ENCODE measurements at places on chromosomes 12 and 14.

GRCh38 chr12:41536813-41537490, 348.8 kb downstream of the PDZRN4 start:
- DNase-seq: no peak

GRCh38 chr12:50196537-50196936, 29.4 kb upstream of the CERS5 start:
- no peak for DNase-seq

GRCh38 chr12:76990716-76991115, 74.7 kb downstream of the E2F7 start:
- no peak for DNase-seq

DNA sequence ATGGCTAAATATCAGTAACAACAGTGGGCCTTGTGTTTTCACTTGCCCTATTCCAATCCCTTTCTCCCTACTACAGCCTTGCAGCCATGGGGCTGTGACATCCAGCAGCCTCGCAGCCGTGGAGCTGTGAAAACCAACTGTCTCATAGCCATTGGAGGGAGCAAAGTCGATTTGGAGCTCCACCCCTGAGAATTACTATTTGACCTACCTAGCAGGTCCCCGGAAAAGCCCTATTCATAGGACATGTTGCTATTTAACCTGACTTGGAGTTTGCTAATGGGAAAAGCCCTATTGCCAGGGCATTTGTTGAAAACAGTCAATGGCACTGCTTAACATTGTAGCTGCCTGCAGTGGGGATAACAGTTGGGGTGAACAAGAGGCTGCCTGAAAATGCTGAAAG, 33.3 kb downstream of the ERG28 start:
- DNase-seq: no peak

DNA sequence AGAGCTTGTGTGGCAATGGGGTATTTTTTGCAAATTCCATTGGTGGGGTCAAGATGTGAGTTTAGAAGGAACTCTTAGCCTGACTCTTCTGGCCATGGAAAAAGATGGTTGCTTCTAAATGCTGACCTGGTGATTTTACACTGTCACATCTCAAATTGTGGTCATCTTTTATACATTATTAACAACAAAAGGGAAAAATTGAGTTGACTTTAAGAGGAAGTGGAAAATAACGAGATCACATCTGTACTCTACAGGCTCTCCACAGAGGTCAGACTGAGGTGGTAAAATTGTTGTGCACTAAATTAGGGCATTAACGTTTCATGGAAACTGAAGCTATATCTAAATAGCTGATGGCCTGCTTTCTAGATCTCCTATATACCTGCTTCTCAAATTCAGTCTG, 44.7 kb downstream of the PTPN11 start:
- DNase-seq: no peak

DNA sequence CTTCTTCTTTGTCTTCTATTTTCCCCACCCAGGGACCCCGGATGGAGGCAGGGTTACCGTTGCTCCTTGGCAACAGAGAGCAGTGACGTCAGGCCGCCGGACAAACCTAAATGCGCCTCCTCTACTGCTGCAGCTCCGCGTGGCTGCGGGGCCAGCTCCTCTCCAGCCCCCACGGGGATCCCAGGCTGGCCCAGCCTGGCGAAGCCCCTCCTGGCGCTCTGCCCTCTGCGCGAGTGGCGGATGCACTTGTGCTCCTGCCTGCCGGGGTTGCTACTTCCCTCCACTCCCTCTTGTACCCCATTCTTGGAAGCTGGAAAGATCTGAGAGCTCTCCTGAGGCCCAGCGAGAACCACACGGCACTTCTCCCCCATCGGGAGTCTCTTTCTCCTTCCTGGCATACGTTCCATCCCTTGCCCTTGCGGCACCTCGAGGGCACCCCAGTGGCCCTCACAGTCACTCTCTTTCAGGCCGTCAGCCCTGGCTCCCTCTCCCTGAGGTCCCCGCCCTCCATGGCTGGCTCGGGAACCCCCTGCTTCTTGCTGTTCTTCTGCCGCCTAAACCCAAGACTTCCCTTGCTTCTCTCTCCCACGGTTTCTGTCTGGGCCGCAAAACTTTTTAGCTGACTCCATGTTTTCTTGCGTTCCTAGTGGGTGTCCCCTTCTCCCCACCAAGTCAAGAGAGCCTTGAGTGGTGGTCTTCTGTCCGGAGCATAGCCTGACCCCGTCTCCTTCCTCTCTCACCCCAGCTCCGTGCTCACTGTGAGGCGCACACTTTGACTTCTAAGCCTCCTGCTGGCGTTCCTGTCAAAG, 121.7 kb downstream of the PAPOLA start:
- DNase-seq: no peak

DNA sequence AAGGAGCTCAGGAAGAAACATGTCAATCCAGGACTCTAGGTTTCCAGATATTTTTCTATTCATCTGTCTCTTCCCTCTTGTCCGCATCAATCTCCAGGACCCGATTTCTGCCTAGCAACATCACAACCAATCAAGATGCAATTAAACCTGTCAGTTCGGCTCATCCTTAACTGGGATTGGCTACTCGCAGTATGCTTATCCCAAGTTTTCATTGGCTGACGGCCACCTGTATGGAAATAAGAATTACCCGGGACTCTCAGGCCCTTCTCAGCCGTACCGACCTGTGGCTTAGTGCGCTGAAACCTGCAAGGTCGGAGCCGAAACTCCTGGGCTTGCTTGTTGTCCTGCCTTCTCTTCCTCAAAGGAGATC, 20.4 kb upstream of the ATP5MC2 start:
- peak; percentile 84 for DNase-seq

- DNase-seq: no peak
These were observed 22.3 kb downstream of the FAM234B start for GRCh38 chr12:13066459-13066858.

GRCh38 chr14:81453166-81453766, 53.1 kb upstream of the STON2 start:
- peak; percentile 79 for DNase-seq

GRCh38 chr14:24954700-24955037, 95.3 kb downstream of the STXBP6 start:
- no peak for DNase-seq

GRCh38 chr12:52086366-52086765, 6.9 kb downstream of the SMIM41 start:
- DNase-seq: no peak

DNA sequence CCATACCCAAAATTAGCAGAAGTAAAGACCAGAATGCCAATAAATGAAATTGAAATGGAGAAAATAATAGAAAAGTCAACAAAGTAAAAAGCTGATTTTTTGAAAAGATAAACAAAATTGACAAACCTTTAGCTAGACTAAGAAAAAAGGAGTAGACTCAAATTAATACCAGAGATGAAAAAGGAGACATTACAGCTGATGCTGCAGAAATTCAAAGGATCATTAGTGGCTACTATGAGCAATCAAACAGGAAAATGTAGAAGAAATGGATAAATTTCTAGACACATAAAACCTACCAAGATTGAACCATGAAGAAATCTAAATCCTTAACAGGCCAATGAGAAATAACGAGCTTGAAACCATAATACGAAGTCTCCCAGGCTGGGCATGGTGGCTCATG, 34.8 kb upstream of the INSM2 start:
- no peak for DNase-seq

DNA sequence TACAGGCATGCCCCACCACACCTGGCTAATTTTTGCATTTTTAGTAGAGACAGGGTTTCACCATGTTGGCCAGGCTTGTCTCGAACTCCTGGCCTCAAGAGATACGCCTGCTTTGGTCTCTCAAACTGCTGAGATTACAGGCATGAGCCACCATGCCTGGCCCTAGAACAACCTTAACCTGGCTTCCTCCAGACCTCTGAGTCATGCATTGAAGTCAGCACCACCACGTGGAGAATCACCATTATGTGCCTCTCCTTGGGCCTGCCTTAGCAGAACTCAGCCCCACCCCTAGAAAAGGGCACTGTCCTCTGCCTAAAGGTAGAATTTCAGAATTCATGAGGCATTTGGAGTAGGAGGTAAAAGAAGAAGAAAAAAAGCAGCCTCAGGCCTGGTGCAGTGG, 49.0 kb downstream of the LIMA1 start:
- DNase-seq: no peak

DNA sequence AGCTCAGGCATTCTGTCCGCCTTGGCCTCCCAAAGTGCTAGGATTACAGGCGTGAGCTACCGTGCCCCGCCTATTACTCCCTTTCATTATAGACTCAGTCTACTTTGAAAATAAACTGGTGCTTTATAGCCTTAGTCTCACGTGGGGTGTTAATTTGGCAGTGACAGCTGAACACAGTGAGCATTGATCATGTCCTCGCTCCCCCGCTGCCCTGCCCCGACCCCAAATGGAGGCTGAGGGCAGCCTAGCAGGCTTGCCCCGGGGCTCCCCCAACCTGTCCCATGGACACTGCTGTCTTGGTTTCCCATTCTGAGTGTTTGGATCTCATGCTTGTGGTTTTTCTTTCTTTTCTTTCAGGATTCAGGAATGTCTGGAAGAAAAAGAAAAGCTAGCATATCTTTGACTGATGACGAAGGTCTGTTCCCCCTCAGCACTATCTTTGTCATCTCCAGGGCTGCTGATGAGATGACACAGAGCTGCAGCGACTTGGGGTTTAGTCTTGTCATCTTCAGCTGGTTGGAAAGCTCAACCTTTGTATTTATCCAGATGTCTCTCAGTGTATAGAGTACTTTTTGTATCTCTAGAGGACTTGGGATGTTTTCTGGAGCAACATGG, 42.2 kb downstream of the EP400 start:
- no peak for DNase-seq

- DNase-seq: no peak
These were observed 68.0 kb downstream of the RNF34 start for GRCh38 chr12:121467638-121468498.

DNA sequence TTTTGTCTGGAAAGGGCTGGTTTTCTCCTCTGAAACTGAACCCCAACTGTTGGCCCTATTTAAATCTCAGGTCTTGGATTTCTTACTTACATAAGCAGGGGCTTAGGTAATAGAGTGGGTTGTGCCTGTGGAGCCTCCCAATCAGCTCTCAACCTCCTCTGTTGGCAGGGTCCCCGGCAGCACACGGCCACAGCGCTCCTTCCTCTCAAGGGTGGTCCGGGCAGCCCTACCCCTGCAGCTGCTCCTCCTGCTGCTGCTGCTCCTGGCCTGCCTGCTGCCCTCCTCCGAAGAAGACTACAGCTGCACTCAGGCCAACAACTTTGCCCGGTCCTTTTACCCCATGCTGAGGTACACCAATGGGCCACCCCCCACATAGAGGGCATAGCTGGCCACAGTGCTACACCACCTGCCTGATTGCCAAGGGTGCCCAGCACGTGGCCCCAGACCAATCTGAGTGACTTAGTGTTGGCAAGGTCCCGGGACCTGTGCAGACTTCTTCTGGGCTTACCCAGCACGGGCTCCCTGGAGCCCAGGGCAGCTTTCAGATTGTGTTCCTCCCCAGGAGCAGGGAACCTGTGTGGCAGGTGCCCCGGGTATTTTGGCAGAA, 68.9 kb downstream of the ESR2 start:
- DNase-seq: no peak

All from NCI-H524 (cell line).